ENCODE measurements at places on chromosomes 1 and 21.

DNA sequence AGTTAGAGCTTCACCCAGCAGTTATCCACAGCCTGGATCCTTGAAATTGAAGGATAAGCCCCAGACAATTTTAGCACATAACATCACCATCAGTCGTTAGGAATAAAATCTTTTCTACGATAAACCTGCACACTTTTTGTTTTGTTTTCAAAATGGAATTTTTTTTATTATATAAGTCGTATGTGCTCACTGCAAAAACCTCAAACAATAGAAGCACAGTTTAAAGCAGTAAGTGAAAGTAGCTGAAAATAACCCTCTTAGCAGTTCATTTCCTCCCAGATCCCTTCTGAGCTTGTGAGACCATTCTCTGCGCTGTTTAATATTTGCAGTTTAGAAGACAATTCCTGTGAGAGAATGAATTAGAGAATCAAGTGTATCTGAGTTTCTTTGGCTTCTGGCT, 38.3 kb downstream of the ELK4 start:
- DNase-seq, result no peak

DNA sequence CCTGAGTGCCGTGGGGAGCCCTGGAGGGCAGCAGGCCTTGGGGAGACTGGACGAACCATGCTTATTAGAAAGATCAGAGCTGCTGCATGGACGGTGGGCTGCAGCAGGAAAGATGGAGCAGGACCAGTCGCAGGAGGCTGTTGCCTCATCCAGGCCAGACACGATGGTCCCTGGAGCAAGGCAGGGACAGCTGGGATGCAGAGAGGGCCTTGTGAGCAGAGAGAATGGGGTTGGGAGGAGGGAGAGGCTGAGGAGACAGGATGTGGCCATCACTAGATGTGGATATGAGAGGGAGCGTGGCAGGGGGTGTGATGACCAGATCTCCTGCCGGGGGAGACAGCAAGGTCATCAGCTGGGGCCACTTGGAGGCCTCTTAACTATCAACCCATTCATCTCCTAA, 727.6 kb downstream of the PTPRU start:
- DNase-seq, result no peak

DNA sequence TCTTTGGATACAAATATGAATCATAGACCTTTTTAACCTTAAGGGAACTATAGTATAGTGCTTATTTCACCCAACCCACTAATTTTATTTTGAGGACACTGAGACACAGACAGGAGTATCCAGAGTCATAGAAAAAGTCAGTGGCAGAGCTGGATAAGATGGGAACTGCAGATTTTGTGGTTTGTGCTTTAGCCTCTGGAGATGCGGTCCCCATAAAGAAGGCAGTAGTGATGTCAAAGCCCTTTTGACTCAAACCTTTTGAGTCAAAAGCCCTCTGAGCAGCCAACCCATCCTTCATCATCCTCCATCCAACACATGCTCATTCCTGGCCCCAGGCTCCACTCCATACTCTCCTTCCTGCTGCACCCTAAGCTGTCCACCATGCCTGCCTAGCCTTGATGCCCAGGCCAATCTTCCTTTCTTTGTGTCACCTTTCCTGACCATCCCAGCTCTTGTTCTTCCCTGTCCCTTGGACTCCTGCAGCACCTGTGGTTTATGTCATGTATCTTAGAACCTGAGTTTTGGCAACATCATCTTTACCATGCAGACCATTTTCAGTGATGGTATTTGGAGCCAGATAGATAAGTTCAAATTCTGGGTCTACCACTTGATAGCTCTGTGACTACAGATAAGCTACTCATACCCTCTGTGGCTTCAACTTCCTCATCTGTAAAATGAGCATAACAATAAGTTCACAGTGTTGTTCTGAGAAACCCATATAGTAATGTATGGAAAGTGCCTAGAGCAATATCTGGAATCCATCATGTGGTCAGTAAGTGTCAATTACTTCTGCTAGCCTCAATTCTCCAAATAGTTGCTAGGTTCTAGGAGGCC, 20.1 kb downstream of the SLAMF1 start:
- no peak for DNase-seq

GRCh38 chr21:21137986-21138385, 139.8 kb downstream of the NCAM2 start:
- no peak for DNase-seq

GRCh38 chr1:93720956-93721626, 39.5 kb upstream of the BCAR3 start:
- DNase-seq, result no peak

GRCh38 chr1:8562222-8562621, 244.3 kb downstream of the SLC45A1 start:
- no peak for DNase-seq

DNA sequence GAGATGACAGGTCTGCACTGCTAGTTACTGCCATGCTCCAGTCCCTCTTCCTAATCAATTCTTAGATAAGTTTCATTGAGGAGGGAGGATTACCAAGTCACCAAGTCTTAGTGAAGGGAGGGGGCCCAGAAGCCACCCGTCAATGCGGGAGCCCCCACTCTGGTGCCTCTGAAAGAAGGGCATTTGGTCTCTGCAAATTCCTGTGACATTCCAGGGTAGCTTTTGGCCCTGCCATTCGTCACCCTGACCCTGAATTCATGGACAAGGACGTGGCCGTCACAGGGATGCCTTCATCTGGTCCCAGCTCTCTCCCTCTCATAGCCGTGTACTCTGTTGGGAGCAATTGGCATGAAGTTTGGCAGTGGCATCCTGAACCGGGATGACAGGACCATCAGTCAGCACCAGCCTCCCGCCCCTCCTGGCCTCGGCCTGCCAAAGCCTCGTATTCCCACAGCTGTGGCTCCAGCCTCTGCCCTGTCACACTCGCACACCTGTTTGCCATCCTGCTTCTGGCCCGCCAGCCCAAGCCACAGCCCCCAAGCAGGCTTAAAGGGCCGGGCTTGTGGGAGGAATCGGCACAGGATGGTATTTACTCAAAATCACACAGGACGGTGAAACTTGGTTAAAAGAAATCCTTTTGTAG, 150.7 kb downstream of the CLIC6 start:
- DNase-seq, result no peak

DNA sequence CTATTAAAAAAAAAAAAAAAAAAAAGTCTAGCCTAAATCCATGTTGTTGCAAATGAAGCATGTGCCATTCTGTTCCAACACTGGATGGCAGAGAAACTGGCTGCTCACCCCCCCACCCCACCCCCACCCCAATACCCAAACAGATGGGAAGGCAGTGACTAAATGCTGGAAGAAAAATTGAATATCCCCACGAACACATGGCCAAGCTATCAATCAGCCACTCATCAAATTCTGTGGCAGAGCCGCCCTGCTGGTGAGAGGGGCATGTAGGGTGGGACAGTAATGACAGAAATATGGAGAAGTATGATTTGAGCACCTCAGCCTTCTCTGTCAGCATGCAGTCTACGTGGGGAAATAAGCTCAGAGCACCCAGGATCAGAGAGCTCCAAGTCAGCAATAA, 34.1 kb downstream of the OPTC start:
- no peak for DNase-seq
